ENCODE measurements at places on chromosomes 1 and 21. TPM values are rescaled to one million over a fixed set of nuclear protein-coding genes. Genes with fewer than 3 reads are reported as not detected.

DNA sequence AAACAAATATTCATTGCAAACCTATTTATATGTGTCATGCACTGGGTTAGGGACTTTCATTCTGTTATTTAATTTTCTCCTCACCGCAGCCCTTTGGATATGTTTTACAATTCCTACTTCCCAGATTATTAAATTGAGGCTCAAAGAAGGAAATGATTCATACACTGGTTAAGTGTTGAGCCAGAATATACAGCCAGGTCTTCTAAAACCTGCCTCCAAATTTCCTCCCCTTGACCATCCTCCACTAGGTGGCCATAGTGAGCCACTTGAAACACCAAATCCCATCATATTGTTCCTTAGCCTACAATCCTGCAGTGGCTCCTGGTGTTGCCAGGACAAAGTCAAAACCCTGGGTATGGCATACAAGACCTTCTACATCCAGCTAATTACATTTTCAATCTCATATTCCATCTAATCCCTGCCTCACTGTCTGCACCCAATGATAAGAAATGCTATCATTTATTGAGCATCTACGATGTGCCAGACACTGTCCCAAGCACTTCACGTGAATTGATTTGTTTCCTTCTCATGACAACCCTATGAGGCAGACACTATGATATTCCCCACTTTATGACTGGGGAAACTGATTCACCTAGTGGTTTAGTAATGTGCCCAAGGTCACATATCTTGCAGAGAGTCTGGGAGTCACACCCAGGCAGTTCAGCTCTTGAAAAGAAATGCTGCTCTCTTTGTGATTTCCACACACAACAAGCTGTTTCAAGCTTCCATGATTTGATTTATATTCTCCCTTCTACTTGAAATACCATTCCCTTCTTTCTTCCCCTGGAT lies 23.6 kb upstream of the KIRREL1 start:
- DNase-seq: no peak

Gene PCBP3
- total RNA-seq: 0.91 TPM

Gene ZNF593OS
- not detected for total RNA-seq

DNA sequence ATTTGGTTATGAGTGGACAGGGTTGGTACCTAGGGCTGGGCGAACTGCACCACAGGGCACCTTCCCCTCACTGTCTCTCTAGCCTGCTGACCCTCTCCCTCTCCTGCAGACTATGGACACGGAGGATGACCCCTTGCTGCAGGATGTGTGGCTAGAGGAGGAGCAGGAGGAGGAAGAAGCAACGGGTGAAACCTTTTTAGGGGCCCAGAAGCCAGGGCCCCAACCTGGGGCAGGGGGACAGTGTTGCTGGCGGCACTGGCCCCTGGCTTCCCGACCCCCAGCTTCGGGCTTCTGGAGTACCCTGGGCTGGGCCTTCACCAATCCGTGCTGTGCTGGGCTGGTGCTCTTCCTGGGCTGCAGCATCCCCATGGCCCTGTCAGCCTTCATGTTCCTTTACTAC lies 21.9 kb downstream of the DISP3 start:
- no peak for DNase-seq

DNA sequence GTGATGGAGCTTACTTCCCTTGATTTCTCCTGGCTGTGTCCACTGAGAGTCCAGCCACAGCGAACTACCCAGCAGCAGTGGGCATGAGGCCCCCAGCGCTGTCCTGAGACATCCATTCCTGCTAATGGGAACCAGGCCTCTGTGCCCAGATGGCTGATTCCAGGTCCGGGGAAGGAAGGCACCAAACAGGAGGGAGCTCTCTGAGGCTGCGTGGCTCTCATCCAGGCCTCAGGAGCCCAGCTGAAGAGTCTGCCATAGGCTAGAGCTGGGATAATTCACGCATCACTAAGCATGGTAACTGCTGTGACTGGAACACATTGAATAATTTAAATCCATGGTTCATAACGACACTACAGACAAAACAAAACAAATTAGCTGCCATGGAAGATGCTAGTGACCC lies 24.7 kb upstream of the LRRC47 start:
- DNase-seq: no peak

DNA sequence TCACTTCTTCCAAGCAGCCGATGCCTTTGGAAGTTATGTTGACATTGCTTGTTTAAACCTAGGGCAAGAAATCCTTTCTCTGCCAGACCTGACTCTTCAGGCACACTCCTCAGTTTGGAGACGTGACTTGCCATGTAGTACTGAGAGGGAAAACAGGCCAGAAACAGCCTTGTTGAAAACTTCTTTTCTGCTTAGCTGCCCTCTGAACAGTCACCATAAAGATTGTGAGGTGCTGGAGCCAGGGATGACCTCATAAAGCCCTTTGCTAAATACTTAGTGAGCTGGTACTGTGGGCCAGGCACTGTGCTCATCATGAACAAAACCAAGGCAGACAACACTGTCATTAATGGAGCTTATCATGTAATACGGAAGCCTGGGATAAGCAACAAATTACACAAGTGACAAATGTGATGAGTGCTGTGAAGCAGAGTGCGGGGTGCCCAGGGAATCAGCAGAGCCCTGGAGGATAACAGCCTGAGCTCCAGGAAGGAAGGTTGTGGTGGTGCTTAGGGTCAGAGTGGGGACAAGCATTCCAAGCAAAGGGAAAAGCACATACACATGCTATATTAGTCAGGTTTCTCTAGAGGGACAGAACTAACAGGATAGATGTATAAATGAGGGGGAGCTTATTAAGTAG lies 42.4 kb downstream of the MTARC1 start:
- no peak for DNase-seq

Gene FAM167B
- 0.60 TPM for total RNA-seq

Gene ROR1
- not detected for total RNA-seq

Gene SDCCAG8
- 36.9 TPM for total RNA-seq

Gene COL8A2
- not detected for total RNA-seq

Data from T-helper 17 cell (primary cell).